HFFc6 (cell line): ENCODE measurements at places on chromosomes 3 and 15.

DNA sequence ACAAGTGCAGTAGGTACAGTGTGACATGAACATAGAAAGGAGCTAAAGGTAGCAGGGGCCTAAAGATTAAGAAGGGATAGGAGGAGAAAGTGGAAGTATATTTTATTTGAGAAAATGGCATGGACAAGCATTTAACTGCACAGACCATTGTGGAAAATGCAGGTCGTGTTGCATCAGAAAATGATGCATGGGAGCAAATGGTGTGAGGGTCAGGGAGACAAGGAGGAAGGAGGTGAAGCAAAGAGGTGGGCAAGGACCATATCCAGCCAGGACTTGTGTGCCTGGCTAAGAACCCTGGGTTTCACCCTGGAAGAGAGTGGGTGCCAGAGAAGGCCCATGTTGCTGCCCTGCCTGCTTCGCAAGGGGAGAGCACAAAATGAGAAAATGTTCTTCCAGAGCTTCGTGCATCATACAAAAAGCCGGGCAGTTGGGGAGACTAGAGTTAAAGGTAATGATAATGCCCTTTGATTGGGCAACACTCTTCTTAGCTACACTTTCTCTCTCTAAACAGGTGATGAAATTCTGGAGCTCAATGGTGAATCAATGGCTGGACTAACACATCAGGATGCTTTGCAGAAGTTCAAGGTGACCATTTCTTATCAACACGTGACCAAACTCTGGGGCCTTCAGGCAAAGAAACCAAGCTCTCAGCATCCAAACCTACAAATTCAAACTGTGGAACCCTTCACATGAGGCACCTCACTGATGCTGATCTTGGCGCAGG lies 45.5 kb downstream of the STARD5 start:
- no peak for DNase-seq

DNA sequence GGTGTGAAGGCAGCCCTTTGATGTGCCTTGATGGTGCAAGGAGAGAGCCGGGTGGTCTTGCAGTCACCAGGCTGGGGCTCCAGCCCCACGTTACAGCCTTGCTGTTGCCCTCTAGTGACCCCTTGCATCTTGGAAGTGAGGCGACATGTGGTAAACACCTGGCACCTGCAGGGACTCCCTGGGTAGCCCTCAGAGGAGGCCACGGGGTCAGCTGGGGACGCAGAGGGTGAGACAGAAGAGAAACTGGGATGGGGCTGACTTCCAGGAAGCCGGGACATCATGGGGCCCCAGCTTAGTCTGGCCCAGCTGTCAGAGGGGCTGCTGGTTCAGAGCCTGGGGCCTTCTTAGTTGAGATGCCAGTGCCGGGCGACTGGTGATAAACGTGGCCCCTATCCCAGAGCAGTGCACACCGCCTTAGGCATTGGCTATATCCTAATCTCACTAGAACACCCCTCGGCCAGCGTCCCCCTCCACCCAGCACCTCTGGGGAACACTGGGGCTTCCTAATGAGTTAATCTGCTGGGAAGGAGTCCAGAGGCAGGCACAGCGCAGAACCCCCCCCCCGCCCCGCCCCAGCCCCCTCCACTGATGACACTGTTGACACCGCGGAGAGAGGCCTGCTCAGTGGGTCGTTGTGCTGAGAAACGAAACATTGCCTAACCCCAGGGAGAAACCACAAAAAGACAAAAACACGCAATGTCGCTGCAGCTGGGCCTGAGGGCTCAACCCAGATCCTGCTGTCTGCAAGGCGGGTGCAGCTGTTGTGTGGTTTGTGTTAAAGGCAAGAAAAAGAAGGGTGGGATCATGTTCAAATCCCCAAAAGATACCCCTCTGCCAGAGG lies 60.5 kb upstream of the KLF13 start:
- DNase-seq, result peak; percentile 18

GRCh38 chr3:24237971-24238706 lies 256.5 kb downstream of the THRB start:
- peak; percentile 99 for DNase-seq

DNA sequence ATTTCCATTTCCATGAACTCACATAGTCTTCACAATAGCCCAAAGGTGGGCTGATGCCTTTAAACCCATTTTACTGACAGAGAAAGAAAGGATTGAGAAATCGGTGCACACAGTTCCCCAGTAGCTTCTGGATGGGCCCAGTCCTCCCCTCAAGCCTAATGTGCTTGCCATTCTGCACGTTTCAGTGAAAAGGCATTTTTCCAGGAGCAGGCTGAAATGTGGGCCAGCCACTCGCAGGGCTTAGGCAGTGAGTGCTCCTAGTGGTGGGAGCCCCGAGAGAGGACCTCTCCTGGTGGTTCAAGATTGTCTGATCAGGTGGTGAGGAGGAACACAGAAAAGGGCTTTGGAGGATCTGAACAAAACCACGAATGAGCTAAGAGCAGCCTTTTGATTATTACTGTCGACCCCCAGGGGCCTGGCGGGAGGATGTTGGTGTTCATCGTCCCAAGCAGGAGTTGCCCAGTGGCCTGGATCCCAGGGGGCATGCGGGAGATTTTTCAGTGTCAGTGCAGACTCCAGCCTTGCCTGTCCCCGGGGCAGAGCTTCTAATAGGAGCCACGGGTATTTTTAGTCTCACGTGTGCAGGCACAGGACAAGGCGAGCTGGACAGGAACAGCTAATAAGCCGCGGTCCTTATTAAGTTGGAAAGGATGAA lies 8.7 kb upstream of the KY start:
- no peak for DNase-seq

GRCh38 chr15:81029414-81030300 lies 28.9 kb downstream of the TLNRD1 start:
- DNase-seq, result no peak

DNA sequence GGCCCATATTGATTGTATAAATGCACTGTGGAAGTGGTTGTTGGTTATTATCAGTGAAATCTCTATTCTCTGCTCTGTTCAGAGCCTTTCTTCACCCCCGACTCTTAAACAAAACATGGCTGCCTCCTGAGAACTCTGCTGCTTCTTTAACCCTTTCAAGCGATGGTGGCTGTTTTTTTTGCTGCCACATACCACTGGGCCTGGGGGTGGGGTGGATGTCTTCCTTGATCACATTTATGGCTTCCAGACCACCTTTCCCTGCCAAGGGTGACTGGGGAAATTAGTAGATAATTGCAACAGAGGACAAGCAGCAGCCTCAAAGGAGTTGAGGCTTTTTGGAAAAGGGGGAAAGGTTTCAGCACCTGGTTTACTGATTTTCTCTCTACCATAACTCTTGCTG lies 32.8 kb downstream of the YEATS2 start:
- no peak for DNase-seq

DNA sequence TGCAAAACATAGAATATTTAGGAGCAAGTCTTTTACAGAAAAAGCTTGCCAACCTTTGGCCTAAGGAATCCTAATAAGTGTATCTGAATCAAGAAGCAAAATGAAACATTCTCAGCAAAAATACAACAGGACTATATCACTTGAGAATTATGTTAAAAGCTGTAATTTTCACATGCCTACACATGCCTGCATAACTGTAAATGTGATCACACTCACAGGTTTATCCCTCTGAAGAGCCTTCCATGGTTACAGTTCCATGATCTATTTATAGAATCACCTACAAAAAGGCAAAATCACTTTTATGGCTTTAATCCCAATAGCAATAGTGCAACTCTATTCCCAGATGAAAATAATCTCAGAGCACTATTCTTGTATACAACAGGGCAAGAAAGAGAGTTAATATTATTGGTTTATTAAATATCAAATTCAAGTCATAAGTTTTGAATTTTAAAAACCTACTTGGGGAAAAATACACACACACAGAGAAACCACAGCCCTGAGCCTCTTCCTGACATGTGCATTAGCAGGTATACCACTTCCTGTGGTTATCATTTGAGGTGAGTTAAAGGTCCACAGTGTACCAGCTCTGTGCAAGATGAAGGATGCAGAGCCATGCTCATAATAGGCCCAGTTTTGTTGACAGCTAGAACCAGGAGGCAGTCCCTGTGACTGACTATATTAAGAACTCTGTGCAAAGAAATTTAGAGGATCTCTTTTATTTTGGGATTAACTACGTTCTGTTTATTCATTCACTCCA lies 252.5 kb upstream of the TGFBR2 start:
- DNase-seq, result no peak

DNA sequence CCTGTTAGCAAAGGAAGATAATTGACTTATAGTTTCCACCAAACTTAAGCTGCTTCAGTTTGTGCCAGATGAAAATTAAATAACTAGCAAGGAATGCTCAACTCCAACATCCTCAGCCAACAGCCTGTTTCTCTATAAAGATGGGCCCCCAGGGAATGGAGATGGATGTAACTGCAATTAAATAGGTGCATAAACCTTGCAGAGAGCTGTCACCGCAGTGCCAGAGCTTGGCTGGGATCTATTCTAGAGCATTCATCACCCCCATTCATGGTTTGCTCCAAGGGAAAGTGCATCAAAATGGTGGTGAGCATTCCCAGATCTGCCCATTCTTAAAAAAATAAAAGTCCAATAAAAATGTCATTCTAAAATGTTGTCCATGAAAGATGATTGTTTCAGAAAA lies 19.7 kb upstream of the RORA start:
- DNase-seq, result no peak

- no peak for DNase-seq
These were observed 27.1 kb downstream of the PLA2G4F start for GRCh38 chr15:42129364-42129763.

DNA sequence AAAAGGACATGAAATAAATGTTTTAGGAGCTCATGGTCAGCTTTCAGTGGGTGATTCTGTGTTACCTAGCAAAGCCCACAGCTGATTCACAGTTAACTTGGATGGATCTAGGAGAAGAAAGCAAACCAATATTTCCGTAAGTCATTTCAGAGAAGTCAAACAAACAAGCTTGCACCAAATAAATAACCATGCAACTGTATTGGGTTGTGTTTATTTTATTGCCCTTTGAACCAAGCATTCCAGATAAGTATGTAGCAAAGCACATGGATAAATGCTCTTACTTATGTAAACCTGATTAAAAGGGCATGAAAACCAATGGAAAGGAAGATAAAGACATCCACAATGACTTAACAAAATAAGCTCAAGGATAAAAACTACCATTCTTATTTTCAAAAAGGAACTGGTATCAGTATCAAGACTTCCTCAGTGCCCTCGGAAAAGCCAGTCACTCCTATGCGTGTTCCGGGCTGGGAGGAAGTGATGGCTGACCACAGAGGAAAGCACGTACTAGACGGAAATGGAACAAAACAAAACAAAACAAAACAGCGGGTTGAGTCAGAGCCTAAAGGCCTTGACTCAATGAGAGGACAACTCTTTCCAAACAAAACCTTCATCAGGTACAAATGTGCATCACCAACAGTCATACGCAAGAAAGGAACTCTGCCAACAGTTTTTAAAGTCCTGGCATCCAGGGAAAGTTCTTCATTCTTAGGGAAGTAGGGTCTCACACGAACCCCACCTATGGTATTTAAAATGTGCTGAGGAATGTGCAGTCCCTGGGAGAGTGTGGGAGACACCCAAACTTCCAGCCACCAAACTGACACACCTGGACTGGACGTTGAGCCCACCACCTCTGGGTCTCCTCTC lies 103.3 kb downstream of the SNRK start:
- DNase-seq, result no peak
